ENCODE measurements at places on chromosomes 13 and 19. TPM values are rescaled to one million over a fixed set of nuclear protein-coding genes. Genes with fewer than 3 reads are reported as not detected.

DNA sequence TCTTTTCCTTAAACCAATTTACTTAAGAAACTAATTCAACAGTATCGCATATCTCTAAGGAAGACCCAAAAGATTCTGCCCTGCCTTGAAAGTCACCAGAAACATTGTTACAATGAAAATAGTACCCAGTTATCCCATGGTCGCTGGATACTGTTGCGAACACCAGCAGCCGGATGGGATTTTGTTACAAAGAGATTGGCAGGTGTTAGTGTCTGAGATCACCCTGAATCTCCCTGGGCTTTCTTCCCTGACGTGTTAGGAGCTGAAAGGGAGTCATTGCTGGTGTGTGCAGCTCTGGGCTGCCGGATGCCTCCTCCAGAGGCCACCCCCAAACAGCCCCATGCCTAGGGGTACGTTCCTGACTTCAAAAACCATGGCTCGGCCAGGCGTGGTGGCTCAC, 38.2 kb downstream of the PTPRS start:
- no peak for DNase-seq

GRCh38 chr19:29092712-29093552, 120.0 kb downstream of the UQCRFS1 start:
- DNase-seq, result no peak

DNA sequence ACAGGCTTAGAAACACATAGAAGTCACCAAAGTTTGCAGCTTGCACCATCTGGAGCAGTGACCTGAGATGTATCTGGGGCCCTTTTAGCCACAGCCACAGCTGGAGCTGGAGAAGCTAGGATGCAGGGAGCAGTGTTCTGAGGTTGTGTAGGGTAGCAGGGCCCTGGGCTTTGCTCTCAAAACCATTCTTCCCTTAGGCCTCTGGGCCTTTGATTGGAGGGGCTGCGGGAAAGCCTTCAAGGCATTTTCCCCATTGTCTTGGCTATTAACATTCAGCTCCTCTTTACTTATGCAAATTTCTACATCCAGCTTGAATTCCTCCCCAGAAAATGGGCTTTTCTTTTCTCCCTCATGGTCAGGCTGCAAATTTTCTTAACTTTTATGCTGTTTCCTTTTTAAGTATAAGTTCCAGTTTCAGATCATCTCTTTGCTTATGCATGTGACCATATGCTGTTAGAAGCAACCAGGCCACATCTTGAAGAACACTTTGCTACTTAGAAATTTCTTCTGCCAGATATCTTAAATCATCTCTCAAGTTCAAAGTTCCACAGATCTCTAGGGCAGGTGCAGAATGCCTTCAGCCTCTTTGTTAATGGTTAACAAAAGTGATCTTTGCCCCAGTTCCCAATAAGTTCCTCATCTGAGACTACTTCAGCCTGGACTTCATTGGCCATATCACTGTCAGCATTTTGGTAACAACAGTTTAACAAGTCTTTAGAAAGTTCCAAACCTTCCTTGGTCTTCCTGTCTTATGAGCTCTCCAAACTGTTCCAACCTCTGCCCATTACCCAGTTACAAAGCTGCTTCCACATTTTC, 48.5 kb downstream of the NBEA start:
- no peak for DNase-seq

DNA sequence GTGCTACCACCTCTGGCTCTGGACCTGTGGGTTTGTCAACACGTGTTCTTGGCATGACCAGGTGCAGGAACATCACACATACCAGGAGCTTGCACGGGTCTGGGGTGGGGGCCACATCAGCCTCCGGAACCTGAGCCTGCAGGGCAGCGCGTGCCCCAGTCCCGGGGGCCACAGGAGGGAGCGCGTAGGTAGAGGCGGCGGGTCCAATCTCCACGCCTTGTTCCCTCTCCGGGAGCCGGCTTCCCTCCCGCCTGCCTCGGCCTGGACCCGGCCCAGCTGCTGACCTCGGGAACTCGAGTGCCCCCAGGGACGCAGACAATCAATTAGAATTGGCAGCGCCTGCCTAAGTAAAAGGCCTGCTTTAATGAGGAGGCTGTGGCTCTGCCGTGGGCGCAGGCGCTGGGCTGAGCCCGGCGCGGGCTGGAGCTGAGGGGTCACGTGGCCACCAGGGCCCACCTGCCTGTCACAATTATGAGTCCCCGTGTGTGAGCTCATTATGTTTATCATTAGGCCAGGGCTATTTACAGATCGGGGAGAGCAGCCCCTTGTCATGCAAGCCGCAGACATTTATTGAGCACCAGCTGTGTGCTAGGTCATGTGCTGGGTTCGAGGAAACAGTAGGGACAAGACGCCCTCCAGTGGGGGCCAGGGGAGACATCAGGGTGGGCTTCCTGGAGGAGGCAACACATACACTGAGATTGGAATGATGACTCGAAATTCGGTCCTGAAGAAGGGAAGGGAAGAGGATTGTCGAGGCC, 32.2 kb upstream of the TNFAIP8L1 start:
- DNase-seq, result peak; percentile 66

DNA sequence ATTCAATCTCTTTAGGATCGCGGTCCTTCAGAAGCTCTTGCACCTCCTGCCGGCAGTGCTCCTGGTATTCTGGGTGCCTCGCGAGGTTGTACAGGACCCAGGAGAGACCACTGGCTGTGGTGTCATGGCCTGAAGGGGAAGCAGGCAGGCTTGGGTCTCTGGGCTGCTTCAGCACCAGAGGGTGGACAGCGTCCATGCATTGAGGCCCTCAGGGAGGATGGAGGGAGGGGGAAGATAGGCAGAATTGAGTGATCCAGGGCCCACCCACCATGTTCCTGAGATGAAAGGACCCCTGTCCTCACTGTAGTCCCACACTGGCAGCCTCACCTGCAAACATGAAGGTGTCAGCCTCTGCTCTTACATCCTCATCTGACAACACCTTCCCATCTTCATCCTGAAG, 17.9 kb upstream of the OR10H5 start:
- no peak for DNase-seq

DNA sequence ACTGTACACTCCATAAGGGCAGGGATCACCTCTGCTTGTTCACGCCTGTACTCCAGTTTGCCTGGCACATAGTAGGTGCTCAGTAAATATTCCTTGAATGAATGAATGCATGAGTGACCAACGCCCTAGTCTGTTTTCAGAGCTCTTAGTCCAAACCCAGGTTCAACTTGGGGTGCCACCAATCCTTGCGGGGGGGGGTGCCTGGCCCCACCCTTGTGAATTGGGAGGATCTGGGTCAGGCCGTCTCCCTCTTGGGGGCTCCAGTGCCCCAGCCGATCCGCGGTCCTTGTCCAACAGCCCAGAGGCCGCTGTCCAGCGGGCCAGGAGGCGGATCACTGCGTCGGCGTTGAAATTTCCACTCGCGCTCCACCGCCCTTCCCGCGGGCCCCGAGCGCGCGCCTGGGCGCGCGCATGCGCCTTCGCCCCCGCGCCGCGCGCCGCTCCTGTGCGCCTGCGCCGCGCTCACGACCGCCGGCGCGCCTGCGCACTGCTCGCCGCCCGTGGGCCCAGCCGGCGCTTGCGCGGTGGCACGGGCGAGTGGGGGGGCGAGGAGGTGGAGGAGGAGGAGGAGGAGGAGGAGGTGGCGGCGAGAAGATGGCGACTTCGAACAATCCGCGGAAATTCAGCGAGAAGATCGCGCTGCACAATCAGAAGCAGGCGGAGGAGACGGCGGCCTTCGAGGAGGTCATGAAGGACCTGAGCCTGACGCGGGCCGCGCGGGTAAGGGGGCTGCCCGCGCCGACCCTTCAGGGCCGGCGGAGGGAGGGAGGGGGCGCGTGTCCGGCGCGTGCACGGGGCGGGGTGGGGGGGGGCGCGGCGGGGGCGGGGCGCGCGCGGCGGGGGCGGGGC, at the start of gene CRTC1:
TSS of gene CRTC1 (plus strand) at position 572 of the 849 bp plus-strand sequence. CDS start at position 595, 23 bp downstream.
- peak; percentile 86 for DNase-seq

GRCh38 chr19:18292810-18293641, 11.6 kb upstream of the JUND start:
- DNase-seq, result peak; percentile 73

DNA sequence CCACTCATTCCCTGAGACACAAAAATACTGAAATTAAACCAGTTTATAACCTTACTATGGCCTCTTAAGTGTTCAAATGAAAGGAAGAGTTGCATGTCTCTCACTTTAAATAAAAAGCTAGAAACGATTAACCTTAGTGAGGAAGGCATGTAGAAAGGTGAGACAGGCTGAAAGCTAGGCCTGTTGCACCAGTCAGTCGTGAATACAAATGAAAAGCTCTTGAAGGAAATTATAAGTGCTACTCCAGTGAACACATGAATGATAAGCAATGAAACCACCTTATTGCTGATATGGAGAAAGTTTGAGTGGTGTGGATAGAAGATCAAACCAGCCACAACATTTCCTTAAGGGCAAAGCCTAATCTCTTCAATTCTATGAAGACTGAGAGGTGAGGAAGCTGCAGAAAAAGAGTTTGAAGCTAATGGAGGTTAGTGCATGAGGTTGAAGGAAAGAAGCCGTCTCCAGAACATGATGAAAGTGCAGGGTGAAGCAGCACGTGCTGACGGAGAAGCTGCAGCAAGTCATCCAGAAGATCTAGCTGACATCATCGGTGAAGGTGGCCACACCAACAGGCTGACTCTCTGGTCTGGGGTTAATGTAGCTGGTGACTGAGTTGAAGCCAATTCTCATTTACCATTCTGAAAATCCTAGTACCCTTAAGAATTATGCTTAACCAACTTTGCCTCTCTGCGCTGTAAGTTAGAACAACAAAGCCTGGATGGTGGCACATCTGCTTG, 94.5 kb upstream of the TEX29 start:
- DNase-seq, result no peak

DNA sequence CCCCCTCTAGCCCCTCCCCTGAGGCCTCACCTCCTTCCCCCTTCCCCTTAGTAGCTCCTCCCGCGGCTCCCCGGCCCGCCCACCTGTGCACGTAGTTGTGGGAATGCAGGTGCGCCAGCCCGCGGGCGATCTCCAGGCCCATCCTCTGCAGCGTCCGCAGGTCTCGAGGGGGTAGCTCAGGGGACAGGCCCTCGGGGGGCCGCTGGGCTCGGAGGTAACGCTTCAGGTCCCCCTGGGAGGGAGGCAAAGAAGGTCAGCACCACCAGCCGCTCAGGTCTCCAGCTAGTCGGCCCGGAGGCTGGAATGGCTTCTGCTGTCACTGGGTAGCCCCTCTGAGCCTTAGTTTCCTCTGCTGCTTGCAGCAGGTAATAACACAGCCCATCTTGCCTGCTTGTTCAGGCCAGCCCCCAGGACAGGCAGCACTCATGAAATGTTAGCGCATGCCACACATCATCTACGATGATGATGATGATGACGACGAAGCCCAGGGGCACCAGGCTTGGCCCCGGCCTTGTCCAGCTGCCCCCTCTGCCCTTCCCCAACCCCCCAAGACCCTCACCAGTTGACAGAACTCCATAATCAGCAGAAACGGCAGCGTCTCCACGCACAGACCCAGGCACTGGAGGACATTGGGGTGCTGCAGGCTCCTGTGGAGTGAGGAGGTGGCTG, 9.2 kb downstream of the LMTK3 start:
- DNase-seq, result no peak

DNA sequence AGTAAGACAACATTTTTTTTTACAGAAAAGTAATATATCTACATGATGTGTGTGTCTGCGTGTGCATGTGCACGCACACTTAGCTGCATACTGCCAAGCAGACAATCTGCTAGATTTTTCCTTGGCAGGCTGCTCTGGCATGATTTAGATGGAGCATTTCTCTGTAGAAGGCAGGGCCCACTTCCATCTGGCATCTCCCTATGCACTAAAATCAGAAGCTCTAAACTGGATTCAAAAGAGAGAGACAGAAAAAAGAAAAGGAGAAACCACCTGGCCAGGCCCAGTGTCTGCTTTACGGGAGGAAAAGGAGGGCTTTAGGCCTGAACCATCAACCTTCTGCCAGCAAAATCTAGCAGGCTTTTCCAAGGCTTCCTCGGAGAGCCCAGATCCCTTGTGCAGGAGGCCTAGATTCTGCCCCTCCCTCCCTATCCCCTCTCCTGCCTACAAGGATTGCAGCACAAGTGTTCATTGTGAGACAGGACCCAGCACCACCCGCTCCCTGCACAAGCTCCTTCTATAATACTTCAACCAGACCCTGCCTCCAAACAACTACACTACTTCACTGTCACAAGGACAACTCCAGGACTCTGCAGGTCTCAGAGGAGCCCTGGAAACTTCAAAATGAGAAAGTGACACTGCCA, 99.3 kb downstream of the DOCK9 start:
- DNase-seq, result no peak

- DNase-seq, result peak; percentile 92
Measured at GRCh38 chr19:17468302-17469091, 1.8 kb upstream of the SLC27A1 start.

DNA sequence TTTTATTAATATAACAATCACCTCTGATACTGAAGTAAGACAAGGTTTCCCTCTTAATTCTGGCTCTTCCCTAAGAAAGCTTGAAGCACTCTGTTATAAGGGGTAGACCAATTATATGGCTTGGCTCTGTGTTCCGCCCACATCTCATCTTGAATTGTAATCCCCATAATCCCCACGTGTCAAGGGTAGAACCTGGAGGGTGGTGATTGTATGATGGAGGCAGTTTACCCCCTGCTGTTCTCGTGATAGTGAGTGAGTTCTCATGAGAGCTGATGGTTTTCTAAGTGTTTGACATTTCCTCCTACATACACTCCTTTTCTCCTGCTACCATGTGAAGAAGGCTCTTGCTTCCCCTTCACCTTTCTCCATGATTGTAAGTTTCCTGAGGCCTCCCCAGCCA, 363.8 kb upstream of the PCDH20 start:
- no peak for DNase-seq

DNA sequence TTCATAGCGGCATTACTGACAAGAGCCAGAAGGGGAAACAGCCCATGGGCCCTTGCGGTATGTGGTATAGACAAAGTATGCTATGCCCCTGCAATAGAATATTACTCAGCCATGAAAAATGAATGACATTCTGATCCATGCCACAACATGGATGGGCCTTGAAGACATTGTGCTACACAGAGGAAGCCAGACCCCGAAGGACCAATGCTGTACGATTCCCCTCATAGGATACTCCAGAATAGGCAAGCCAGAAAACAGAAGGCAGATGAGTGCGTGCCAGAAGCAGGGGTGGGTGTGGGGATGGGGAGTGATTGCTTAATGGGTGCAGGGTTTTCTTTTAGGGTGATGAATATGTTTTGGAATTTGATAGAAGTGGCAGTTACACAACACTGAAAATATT, 342.0 kb downstream of the TEX29 start:
- no peak for DNase-seq

DNA sequence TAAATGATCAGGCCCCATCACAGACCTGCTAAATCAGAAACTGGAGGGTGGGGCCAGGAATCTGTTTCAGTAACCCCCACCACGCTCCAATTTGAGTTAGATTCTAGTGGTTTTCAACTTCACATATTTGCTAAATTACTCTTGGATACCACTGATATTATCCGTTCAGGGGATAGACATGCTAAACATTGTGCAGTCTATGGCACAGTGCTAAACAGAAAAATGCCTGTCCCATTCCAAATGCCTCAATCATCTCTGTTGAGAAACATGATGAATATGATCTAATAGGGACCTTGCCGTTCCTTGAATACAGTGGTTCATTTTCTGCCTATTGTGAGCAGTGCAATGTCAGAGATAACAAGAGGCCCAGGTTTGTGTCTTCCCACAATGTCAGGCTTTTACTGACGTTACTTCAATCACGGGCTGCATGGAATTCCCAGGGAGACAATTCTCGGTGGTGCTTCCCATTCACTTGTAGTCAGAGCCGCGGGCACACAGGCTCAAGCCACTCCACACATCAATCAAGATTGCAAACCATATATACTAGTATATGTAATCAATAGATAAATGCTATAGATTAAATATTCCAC, 52.7 kb downstream of the MYO16 start:
- no peak for DNase-seq

GRCh38 chr19:40261631-40262030, 23.5 kb downstream of the AKT2 start:
- no peak for DNase-seq

The RFC3 gene
- 7.4 TPM for total RNA-seq

The ETV2 gene
- not detected for total RNA-seq
